ENCODE measurements at places on chromosomes 7 and 10.

GRCh38 chr7:156049366-156049765 lies 237.1 kb upstream of the SHH start:
- no peak for DNase-seq

GRCh38 chr7:12771378-12771877 lies 84.0 kb downstream of the ARL4A start:
- DNase-seq, result no peak

DNA sequence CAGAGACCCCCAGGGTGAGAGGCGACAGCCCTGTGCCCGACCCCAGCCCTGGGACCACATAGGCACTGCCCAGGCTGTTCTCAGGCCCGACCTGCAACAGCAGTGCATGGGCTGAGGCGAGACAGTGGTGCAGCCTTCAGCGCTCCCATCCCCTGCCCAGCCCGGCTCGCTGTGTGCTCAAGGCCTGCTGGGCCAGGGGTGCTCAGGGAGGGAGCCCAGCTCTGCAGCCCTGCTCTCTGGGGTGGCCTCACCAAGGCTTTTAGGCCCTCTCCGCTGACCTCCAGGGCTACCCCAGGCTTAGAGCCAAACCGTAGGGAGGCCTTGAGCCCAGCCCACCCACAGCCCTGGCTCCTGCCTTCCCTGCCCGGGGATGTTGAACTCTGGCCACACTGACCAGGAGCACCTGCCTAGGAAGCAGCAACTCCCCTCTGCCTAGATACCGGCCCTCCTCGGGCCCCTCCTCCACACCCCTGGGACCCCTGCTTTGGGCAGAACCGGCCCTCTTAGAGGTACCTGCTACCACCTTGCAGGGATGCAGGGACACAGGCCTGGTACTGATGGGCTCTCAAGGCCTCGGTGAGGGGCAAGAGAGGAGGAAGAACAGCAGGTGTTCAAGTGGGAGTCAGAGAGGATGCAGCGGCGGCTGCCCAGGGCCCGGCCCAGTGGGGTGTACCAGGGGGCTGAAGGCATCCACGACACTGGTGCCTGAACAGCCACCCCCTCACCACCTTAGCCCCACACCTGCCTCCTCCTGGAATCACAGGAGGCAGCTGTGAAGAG lies 231.5 kb downstream of the ELFN1 start:
- DNase-seq, result no peak

DNA sequence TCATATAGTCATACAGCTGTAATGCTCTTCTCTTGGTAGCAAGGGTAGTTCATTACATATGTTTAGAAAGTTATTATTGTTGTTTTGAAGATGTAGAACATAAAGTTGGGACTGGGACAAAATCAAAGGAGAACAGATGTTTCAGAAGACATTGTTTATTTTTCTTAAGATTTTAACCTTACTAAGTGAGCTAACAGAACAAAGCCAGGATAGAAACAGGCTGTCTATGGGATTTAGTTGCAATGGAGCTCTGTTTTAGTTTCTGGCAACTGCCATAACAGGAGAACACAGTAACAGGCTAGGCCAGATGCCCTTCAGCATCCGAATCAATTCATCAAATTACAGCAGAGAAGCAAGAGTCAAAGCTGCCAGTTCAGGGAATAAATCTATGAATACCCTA lies 382.4 kb downstream of the ARL4A start:
- DNase-seq, result no peak

- DNase-seq, result no peak
These were observed 7.7 kb downstream of the KCNMA1 start for GRCh38 chr10:77629775-77630506.

DNA sequence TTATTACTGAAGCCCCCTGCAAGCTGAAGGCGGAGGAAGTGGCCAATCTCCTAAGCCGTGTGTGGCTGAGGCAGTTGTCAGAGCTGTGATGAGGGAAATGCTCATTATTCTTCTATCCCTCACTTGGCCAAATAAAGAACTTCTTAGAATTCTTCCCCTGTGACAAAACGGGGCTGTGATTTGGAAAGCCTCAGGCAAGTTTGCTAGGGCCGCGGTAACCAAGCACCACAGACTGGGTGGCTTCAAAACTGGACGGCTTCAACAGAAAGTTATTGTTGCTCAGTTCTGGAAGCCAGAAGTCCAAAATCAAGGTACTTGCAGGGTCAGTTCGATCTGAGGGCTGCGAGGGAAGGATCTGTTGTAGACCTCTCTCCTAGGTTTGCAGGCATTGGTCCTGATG lies 72.3 kb upstream of the STEAP1B start:
- DNase-seq, result no peak

- DNase-seq, result no peak
These were observed 154.8 kb downstream of the LRRC4 start for GRCh38 chr7:127876393-127876792.

DNA sequence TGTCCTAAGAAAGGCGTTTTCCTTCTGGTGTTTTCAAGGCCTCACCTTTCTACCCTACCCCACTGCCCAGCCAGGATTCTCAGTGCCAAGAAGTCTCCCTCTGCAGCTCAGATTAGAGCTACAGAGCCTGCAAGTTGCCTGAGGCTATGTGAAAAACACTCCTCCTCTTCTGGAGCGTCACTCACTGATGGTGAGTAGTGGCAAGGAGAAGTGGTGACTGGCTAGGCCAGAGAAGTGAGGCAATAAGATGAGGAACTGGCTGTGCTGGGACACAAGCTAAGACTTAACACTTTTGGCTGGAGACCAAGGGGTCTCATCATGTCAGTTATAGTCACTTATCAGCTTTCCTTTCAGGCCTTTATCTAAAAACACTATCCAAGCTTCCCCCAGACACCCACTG lies 86.7 kb upstream of the PRKAR2B start:
- DNase-seq, result no peak

DNA sequence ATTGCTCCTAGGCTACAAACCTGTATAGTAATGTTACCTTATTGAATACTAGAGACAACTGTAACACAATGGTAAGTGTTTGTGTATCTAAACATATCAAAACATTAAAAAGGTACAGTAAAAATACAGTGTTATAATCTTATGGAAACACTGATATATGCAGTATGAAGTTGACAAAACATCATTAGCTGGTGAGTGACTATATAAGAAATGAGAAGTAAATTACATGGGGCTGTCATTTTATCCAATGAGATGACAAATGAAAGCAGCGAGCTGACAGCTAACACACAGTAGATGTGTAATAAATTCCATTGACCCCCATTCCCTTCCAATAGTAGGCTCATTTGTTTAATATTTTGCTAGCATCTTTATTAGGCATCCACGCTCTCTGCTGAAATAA lies 198.1 kb upstream of the GHITM start:
- no peak for DNase-seq

- no peak for DNase-seq
These were observed 56.0 kb downstream of the BPGM start for GRCh38 chr7:134702366-134703240.

- DNase-seq, result no peak
These were observed 72.6 kb downstream of the TPK1 start for GRCh38 chr7:144763291-144763690.

- DNase-seq, result no peak
These were observed 1.1 kb upstream of the IQUB start for GRCh38 chr7:123535517-123535916.
